OCI-M1 (cell line): ENCODE measurements at places on chromosomes 12 and 14.
A peak's percentile ranks its signal among the peaks of the same experiment; 100 is the strongest.

DNA sequence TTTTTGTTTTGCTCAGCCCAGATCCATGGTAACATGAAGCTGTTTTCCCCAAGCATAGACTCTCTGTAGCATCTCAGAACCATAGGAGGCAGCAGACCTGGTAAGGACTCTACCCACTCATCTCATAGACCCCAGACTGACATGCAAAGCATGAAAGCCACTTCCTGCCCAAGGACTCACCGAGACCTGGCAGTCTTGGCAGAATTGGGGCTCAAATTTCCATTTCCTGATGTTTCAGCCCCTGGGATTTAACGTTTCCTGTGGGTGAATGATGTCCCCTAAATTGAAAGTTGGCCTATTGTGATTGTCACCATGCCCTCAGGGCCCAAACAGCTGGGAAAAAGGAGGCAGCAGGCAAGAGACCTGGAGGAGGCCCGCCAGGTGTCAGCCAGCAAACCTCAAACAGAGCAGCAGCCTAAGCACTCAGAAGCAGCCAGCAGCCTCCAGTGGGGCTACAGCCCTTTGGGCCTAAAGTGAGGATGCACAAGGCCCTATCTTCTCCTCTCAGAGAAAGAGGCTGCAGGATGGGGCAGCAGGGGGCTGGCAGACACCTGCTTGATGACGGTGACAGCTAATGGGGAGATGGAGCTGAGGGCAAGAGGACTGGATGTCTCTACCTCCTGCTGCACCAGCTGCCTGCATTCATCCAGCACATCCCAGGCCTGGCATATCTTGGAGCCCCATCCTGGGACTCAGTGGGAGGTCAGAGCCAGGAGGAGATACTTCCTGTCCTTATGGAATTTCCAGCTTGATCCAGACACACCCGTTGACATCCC is 8.5 kb downstream of the KRT85 start:
- no peak for DNase-seq

- no peak for DNase-seq
These were observed 54.3 kb upstream of the TMX1 start for GRCh38 chr14:51185754-51186153.

- no peak for DNase-seq
These were observed 15.0 kb downstream of the KCTD10 start for GRCh38 chr12:109461846-109462756.

- DNase-seq = no peak
These were observed 46.2 kb downstream of the TESC start for GRCh38 chr12:117053050-117053400.

DNA sequence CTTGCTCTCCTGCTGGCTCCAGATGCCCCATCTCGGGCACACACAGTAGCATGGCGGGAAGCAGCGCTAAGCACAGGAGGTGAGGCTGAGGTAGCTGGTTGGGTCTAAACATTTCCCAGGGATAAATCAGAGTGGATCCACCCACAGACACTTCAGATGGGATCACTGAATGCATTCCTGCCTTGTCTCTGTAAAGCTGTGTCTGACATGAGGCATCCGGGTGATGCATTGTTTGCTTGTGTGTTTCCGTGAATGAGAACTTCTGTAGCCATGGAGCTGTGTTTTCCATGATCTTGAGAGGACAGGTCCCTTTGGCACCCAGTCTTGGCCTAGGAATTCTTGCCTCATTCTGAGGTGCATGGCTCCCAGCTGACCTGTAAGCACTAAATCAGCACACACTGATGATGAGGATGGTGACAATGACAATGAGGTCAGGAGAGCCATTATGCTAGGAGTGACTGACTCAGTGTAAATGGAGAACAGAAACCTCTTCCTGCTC is 6.7 kb upstream of the KRT75 start:
- no peak for DNase-seq

GRCh38 chr14:95291859-95292542 is 27.7 kb downstream of the CLMN start:
- DNase-seq = peak; percentile 5

DNA sequence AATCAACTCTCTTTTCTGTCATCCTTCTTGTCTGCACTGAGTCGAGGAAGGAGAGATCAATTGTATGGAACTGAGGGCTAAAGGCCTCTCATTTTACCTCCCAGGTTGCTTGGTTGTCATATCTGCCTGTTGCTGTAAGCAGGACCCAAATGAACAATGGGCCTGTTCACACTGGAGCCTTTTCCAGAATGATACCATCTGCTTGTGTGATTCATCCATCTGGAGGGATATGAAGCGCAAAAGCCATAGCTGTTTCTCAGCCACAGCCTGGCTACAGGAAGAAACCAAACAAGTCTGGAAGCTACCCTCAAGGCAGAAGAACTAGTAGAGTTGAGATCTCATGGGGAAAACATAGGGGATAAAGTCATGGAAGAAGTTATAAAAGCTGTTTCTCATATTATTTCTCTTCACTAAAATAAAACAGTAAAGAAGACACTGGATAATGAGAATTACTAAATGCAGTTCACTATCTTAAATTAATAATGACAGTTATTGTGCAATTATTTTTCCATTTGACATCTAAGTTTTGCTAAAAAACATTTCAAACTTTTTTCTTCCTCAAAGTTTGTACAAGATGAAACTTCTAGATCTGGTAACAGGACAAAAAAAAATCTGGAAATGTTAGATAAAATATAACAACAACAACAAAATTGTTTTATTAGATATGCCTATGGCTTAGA is 106.3 kb downstream of the SPTSSA start:
- no peak for DNase-seq

DNA sequence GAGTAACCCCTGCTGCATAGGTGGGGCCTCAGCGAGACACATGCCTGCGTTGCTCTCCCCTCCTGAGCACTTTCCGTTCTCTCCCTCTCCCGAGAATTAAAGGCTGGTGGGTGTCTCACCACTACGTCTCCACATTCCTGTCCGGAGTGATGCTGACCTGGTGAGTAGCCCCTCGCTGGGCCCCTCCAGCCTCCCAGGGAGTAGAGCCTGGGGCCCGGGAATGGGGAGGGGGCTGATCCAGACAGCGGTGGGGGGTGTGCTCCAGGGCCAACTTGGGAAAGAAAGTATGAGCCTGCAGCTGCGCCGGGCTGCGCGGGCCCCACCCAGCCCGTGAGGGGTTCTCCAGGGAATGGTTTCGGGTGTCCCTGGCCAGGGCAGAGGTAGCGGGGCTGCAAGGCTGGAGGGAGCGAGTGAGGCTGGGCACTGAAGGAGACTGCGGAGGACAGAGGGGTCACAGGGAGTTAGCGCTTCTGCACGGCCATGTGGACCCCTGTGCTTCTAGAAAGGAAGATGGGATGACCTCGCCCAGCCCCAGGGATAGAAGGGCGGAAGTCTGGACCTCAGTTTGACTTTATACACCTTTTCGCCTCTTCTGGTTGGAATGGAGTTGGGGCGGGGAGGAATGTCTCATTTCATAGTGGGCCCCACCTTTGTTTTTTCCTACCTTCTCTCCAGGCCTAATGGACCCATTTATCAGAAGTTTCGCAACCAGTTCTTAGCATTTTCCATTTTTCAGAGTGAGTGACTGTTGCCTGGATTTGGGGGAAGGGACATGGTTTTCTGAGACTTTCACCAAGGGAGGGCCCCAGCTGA is 22.5 kb downstream of the RHOF start:
- no peak for DNase-seq

GRCh38 chr14:50230401-50230700 is 1.0 kb downstream of the SOS2 start:
- DNase-seq = peak; percentile 56

DNA sequence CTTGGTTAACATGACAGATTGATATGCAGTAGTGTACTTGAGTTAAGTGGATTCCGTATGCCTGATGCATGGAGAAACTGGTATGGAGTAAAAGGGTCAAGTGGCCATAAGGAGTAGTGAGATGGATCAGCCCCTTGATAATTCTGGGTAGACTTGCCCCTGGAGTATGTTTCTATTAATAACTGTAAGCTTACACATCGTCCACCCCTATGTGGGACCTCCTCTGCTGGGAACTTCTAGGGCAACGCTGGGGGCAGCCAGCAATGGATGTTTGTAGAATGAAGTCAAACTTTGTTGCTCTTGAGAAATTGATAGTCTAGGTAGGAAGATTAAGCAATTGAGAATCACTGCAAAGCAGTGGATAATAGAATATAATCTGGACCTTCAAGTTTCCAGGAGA is 3.5 kb downstream of the C12orf75 start:
- no peak for DNase-seq

GRCh38 chr12:73266206-73266605 is 994.0 kb downstream of the TRHDE start:
- no peak for DNase-seq
